H1 (cell line): ENCODE measurements at places on chromosomes 1 and 21. TPM values are rescaled to one million over a fixed set of nuclear protein-coding genes. Genes with fewer than 3 reads are reported as not detected.

- no peak for DNase-seq
Measured at GRCh38 chr1:6035303-6035702, 10.4 kb upstream of the KCNAB2 start.

ST6GALNAC3 gene
- 17.2 and 19.0 TPM in 2 replicates for total RNA-seq

FAM78B gene
- total RNA-seq, result 3.6 and 4.0 TPM in 2 replicates

DNA sequence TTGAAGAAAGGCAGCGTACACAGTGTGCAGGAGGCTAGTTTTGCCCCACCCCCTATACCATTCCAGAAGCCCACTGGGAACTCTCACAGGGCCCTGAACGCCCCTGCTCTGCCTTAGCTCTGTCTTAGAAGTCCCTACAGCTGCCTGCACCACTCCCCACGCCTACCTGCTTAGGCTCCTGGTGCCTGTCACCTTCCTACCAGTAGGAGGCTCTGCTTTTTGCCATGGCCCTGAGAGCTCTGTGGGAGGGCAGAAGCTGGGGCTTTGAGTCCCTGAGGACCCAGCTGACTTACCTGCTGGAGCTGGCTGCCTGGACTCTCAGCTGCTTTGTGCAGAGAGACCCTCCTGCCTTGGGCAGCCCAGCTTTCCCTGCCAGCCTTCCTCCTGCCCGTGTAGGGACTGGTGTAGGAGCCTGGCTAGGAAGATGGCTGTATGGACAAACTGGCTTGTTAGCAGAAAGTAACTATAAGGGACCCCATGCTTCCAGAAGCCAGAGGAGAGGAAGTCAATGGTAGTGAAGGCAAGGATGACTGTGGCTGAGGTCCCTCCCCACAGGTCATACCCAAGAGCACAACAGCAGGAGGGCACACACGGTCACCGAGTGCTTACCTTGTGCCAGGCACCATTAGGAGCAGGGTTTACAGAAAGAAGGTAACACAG, 9.8 kb upstream of the CELSR2 start:
- DNase-seq, result peak; percentile 75

CLCA4 gene
- total RNA-seq, result not detected in 2 replicates

DNA sequence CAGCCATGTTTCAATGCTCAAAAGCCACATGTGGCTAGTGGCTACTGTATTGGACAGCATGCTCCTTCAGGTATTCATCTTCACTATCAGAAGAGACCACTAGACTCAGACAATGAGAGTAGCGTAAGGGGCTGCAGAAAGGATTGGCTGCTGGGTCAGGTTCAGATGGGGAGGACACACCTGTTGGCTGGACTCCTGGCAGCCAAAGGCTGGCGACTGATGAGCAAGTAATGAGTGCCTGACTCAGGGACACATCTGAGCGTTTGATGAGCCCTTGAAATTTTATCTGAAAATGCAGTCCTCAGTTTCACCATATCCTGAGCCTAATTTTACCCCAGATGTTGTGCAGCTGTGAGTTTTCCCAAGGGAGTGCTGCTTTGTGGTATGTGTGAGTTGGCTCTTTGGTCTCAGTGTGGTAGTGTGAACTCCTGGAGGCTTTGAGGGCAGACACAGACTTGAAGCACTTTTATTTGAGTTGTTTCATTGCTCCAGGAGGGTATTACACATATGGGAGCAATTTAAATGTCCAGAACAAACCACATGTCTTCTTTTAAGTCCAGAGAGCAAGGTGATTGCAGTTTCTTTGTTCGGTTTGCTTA, 9.6 kb downstream of the ST6GALNAC3 start:
- DNase-seq, result no peak

DNA sequence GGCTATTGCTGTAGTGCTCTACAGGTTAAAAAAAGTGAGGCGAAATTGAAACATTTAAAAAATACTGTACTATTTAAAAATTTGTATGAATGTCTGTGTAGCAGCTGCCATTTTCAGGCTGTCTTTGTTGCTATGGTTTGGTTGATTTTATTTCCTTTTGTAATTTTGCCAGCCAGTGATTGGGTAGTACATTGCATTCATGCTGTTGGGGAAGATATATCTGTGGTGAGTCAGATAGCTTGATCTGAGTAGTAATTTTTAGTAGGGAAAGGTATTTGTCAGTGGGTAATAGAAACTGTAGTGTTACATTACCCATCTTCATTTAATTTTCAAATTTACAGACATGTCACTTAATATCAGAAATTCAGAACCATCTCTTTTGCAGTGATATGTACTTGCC, 15.0 kb downstream of the NFIA start:
- no peak for DNase-seq

DNA sequence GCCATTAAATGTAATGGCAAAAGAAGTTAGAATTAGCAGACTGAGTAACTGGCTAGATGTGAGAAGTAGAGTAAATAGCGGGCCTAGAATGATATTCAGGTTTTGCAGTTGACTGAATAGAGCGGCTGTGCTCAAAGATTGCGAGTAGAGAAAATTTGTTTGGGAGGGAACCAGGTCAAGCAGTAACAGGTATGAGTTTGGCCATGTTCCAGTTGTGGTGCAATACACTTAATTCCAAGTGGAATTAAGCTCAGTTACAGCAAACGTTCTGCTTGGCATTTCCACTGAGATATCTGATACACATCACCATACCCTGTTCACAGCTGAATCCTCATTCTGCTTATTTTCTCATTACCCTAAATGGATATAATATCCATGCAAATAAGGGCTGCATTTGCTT, 1382.9 kb downstream of the MRPL39 start:
- DNase-seq, result no peak

GRCh38 chr1:153277852-153278251, 18.4 kb downstream of the LORICRIN start:
- no peak for DNase-seq

- peak; percentile 92 for DNase-seq
Measured at GRCh38 chr1:109193653-109194590, 19.8 kb upstream of the SARS1 start.

- no peak for DNase-seq
Measured at GRCh38 chr1:21161842-21162241, 14.9 kb downstream of the EIF4G3 start.

HES4 gene
- 1.2 and 2.8 TPM in 2 replicates for total RNA-seq

CELA2B gene
- not detected in 2 replicates for total RNA-seq

SH2D2A gene
- total RNA-seq, result 3.3 and 4.5 TPM in 2 replicates
